ENCODE measurements at places on chromosomes 16 and 17. TPM values are rescaled to one million over a fixed set of nuclear protein-coding genes. Genes with fewer than 3 reads are reported as not detected.

- DNase-seq, result peak; percentile 40
These were observed 45.8 kb downstream of the MPRIP start for GRCh38 chr17:17088086-17088485.

GRCh38 chr17:44219108-44219615 lies 313 bp downstream of the UBTF start:
- peak; percentile 82 for DNase-seq

GRCh38 chr17:57744195-57745170 lies 616 bp downstream of the CCDC182 start:
- no peak for DNase-seq

DNA sequence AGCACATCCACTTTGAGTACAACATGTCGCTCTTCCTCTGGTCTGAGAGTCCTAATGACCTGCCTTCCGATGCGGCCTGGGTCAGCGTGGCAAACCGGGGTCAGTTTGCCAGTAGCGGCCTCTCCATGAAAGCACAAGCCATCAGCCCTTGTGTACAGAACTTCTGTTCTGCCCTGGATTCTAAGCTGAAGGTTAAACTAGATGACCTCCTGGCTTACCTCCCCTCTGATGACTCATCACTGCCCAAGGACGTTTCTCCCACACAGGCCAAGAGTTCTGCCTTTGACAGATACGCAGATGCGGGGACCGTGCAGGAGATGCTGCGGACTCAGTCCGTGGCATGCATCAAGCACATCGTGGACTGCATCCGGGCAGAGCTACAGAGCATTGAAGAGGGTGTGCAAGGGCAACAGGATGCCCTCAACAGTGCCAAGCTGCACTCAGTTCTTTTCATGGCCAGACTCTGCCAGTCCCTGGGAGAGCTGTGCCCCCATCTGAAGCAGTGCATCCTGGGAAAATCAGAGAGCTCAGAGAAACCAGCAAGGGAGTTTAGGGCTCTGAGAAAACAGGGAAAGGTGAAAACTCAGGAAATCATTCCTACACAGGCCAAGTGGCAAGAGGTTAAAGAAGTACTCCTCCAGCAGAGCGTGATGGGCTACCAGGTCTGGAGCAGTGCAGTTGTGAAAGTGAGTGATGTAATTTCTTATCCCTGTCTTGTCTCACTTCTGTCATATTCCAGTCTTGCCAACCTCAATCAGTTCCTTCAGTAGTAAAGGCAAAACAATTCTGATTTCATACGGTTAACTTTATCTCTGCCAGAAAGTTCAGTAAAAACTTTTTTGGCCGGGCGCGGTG lies 8.6 kb downstream of the COG1 start:
- DNase-seq, result no peak

DNA sequence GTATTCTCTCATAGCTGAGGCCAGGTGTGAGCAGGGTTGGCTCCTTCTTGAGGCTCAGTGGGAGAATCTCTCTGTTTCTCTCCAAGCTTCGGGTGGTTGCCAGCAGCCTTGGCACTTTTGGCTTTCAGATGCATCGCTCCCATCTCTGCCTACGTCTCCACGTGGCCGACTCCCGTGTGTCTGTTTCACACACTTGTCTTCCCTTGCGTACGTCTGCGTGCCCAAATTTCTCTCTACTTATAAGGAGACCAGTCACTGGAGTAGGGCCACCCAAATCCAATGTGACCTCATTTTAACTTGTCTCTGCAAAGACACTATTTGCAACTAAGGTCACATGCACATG lies 14.7 kb downstream of the OSBPL7 start:
- DNase-seq, result peak; percentile 27

- no peak for DNase-seq
These were observed 2.4 kb downstream of the BRICD5 start for GRCh38 chr16:2208308-2208707.

GRCh38 chr16:81627024-81627423 lies 152.1 kb upstream of the PLCG2 start:
- no peak for DNase-seq

PYY gene
- not detected for total RNA-seq
